GM23248 (cell line): ENCODE measurements at places on chromosomes 13 and 19.

- H3K4me1 ChIP-seq: peaks cover 12% of the 10 kb centered on the region
- no peak overlapping the region for H3K4me3 ChIP-seq
- no peaks in the 10 kb centered on the region; the same call in 1 of the 2 replicates for H3K27me3 ChIP-seq
- H3K27ac ChIP-seq: no peak overlapping the region
- no peaks in the 10 kb centered on the region for H3K36me3 ChIP-seq
Observed at GRCh38 chr13:44331912-44332851, 41.4 kb upstream of the SERP2 start.

DNA sequence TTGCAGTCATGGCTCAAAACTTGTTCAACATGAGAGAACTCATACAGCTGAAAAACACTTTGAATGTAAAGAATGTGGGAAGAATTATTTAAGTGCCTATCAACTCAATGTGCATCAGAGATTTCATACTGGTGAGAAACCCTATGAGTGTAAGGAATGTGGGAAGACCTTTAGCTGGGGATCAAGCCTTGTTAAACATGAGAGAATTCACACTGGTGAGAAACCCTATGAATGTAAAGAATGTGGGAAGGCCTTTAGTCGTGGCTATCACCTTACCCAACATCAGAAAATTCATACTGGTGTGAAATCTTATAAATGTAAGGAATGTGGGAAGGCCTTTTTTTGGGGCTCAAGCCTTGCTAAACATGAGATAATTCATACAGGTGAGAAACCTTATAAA, 20.1 kb downstream of the ZNF283 start:
- no peak overlapping the region for H3K27ac ChIP-seq
- no peaks in the 10 kb centered on the region for H3K4me1 ChIP-seq
- H3K4me3 ChIP-seq: no peak overlapping the region
- DNase-seq: no peak

GRCh38 chr13:77434289-77434688, 101.2 kb upstream of the SCEL start:
- H3K27ac ChIP-seq: no peak overlapping the region
- H3K36me3 ChIP-seq: no peaks in the 10 kb centered on the region
- H3K27me3 ChIP-seq: no peaks in the 10 kb centered on the region
- H3K4me3 ChIP-seq: no peak overlapping the region
- H3K4me1 ChIP-seq: no peaks in the 10 kb centered on the region
- DNase-seq: no peak

DNA sequence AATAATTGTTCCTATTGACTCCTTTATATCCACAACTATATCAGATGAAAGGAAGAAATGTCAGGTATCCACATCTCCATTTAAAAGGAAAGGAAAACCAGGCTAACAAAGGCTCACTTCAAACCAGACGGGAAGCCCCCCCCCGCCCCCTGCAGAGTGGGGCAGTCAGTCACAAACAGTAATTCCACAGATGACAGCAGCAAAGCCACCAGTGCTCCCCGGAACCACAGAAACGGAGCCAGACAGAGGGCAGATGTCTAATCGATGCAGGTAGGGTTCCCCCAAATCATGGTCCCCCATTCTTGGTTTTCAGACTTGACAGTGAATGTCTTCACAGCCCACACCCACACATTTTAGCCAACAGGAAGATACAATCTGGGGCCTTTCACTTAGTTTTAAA, 100.8 kb downstream of the STK24 start:
- H3K27ac ChIP-seq: peak overlapping the region; percentile 88
- no peak for DNase-seq
- H3K4me1 ChIP-seq: peaks cover 15% of the 10 kb centered on the region
- H3K4me3 ChIP-seq: peak overlapping the region; percentile 24; the same call in 1 of the 2 replicates
- H3K27me3 ChIP-seq: no peaks in the 10 kb centered on the region

- peaks cover 8% of the 10 kb centered on the region for H3K4me1 ChIP-seq
- no peak overlapping the region for H3K4me3 ChIP-seq
- H3K27ac ChIP-seq: no peak overlapping the region
- no peaks in the 10 kb centered on the region for H3K36me3 ChIP-seq
- peak; percentile 80 for DNase-seq
Observed at GRCh38 chr13:113951246-113951999, 22.5 kb downstream of the C13orf46 start.

- DNase-seq: peak; percentile 58
- no peak overlapping the region for H3K4me3 ChIP-seq
- no peak overlapping the region for H3K27ac ChIP-seq
- no peaks in the 10 kb centered on the region for H3K36me3 ChIP-seq
- H3K27me3 ChIP-seq: peaks cover 19% of the 10 kb centered on the region
Observed at GRCh38 chr19:28242317-28242927, 970.5 kb downstream of the UQCRFS1 start.
